Activated naive CD8-positive, alpha-beta T cell treated with anti-CD3 and anti-CD28 coated beads, Interleukin-2, amount 10 ng/mL, durations not matched to agents 7 days and 5 days (primary cell): ENCODE measurements at places on chromosomes 16 and 17.
A peak's percentile ranks its signal among the peaks of the same experiment; 100 is the strongest.

- no peaks in the 10 kb centered on the region for H3K36me3 ChIP-seq
- H3K27ac ChIP-seq = no peak overlapping the region
- no peak for DNase-seq
- no peak overlapping the region for H3K4me3 ChIP-seq
- no peaks in the 10 kb centered on the region for H3K27me3 ChIP-seq
- H3K4me1 ChIP-seq = no peaks in the 10 kb centered on the region
Measured at GRCh38 chr16:53973021-53973420, 269.1 kb downstream of the FTO start.

DNA sequence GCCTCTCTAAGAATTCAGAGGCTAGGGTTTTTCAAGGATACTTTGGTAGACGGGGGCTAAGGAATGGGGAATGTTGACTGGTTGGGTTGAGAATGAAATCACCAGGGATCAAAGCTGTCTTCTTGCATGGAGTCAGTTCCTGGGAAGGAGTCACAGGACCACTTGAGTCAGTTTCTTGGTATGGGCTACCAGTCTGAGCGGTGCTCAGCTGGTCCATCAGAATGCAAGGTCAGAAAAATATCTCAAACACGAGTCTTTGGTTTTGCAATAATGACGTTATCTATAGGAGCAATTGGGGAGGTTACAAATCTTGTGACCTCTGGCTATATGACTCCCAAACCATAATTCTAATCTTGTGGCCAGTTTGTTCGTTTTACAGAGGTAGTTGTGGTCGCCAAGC lies 18.4 kb downstream of the CHD9NB start:
- H3K4me1 ChIP-seq = no peaks in the 10 kb centered on the region
- no peak overlapping the region for H3K27ac ChIP-seq
- DNase-seq = no peak

GRCh38 chr16:48541108-48541786 lies 68.7 kb downstream of the N4BP1 start:
- H3K27me3 ChIP-seq = no peaks in the 10 kb centered on the region
- H3K4me1 ChIP-seq = peaks cover 21% of the 10 kb centered on the region
- H3K36me3 ChIP-seq = peaks cover 10% of the 10 kb centered on the region

DNA sequence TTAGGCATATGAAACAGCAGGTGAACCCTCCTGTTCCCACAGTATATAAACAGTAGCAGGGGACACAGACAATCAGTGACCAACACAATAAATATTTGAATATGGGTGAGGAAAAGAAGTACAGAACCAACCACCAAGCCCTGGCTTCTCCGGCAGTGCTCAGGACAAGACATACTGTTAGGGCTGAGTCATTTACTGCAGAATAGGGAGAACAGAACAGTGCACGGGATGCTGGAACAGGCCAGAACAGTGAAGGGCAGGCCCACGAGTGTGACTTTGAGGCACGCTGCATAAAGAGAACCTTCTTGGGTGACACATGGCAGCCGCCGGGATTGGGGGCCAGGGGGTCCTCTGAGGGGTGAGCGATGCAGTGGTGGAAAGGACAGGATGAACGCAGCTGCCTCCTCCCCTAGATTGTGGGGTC lies 160.4 kb downstream of the CMIP start:
- H3K27ac ChIP-seq = no peak overlapping the region
- H3K4me1 ChIP-seq = peaks cover 1% of the 10 kb centered on the region
- no peak overlapping the region for H3K4me3 ChIP-seq
- peaks cover 2% of the 10 kb centered on the region for H3K36me3 ChIP-seq

- no peaks in the 10 kb centered on the region for H3K27me3 ChIP-seq
- no peaks in the 10 kb centered on the region for H3K4me1 ChIP-seq
- no peak for DNase-seq
- no peak overlapping the region for H3K27ac ChIP-seq
Measured at GRCh38 chr17:9676084-9676483, 30.8 kb downstream of the USP43 start.

- no peak for DNase-seq
- H3K4me1 ChIP-seq = peaks cover 10% of the 10 kb centered on the region
- H3K27me3 ChIP-seq = peaks cover 32% of the 10 kb centered on the region
Measured at GRCh38 chr17:80494547-80494946, 18.1 kb upstream of the NPTX1 start.

GRCh38 chr17:45235416-45236281 lies 14.0 kb downstream of the FMNL1 start:
- H3K27ac ChIP-seq = peak overlapping the region; percentile 74
- peaks cover 43% of the 10 kb centered on the region for H3K4me1 ChIP-seq
- H3K36me3 ChIP-seq = peaks cover 37% of the 10 kb centered on the region

- no peak for DNase-seq
- H3K36me3 ChIP-seq = no peaks in the 10 kb centered on the region
- H3K27ac ChIP-seq = no peak overlapping the region
- no peaks in the 10 kb centered on the region for H3K27me3 ChIP-seq
- H3K4me1 ChIP-seq = peaks cover 6% of the 10 kb centered on the region
- no peak overlapping the region for H3K4me3 ChIP-seq
Measured at GRCh38 chr17:81090361-81091136, 55.6 kb downstream of the BAIAP2 start.

GRCh38 chr17:58084317-58084981 lies 1.2 kb downstream of the DYNLL2 start:
- peak overlapping the region; percentile 86 for H3K4me3 ChIP-seq
- peak overlapping the region; percentile 78 for H3K27ac ChIP-seq
- peaks cover 34% of the 10 kb centered on the region for H3K4me1 ChIP-seq
- peaks cover 11% of the 10 kb centered on the region for H3K27me3 ChIP-seq
- peak; percentile 54 for DNase-seq
- peaks cover 15% of the 10 kb centered on the region for H3K36me3 ChIP-seq

DNA sequence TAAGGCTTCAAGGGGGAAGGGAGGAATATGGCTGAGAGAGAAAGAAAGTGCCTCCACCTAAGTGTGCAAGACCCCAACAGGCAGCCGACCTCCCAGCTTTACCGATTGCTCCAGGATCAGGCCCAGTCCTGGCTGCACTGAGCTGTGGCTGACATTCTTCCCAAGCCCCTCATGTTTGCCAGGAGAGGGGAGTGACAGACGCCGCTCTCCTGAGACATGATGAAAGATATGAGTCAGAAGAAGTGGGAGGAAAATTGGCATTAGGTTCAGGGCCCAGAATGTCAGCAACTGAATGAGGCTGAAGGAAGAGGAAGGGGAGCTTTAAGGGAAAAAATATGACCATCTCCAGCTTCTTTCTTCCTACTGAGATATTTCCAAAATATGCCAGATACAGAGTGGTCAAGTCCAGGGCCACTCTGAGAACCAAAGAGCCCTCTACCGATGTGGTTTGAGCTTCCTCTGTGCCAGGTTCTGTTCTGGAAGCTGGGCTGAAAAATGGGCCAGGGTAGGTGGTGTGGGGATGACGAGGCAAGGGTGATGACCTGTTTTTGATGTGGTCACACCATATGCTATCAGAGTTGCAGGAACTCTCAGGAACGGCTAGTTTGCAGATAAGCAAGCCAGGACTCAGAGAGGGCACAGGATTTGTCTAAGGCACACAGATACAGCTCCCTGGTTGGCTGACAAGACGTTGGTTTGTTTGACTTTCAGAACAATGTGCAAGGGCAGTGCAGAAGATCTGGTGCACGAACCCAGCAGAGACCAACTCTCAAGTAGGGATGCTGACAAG lies 176.7 kb downstream of the SOX9 start:
- H3K27me3 ChIP-seq = no peaks in the 10 kb centered on the region
- H3K36me3 ChIP-seq = no peaks in the 10 kb centered on the region
- no peak for DNase-seq

GRCh38 chr16:12539185-12539929 lies 264.3 kb downstream of the CPPED1 start:
- H3K36me3 ChIP-seq = peaks cover 4% of the 10 kb centered on the region
- no peaks in the 10 kb centered on the region for H3K27me3 ChIP-seq
- no peak overlapping the region for H3K4me3 ChIP-seq
- H3K27ac ChIP-seq = peak overlapping the region; percentile 1
- no peak for DNase-seq

DNA sequence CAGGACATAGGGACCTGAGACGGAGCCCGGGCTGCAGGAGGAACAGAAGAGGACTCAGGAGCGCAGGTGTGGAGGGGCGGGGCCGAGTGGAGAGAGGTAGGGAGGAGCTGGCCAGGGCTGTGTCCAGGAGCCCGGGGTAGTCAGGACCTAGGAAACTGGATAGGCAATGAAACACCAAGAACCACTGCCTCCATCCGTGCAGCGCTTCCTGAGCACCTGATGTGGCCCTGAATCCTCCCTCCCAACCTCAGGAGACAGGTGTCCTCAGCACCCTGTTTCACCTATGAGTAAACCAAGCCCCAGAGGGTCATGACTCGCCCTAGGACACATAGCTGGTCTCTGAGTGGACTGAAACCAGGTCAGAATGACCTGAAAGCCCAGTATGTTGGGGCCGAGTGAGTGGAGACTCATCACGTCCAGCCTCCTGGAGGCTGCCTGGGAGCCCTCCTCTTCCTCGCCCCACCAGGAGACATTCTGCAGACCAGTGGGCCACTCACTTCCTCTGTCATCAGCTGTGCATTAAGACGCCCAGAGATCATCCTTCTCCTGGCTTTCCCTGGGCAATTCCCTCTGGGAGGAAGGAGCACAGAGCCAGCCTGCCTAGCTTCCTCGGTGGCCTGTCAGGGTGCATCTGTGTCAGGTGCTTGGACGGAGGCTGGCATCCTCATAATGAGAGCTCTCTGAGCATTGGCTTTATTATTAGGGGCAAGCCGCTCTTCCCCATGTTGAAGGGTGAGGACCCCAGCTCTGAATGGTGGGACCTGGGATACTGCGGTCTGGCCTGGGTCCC lies 72.8 kb downstream of the SCNN1B start:
- no peaks in the 10 kb centered on the region for H3K4me1 ChIP-seq
- H3K36me3 ChIP-seq = no peaks in the 10 kb centered on the region
- H3K27ac ChIP-seq = no peak overlapping the region
- H3K4me3 ChIP-seq = no peak overlapping the region

- no peak for DNase-seq
- H3K4me1 ChIP-seq = peaks cover 4% of the 10 kb centered on the region
- no peaks in the 10 kb centered on the region for H3K27me3 ChIP-seq
- no peak overlapping the region for H3K27ac ChIP-seq
- H3K4me3 ChIP-seq = peak overlapping the region; percentile 1
- no peaks in the 10 kb centered on the region for H3K36me3 ChIP-seq
Measured at GRCh38 chr16:27748868-27749546, 199.1 kb downstream of the KATNIP start.

- DNase-seq = no peak
- H3K36me3 ChIP-seq = no peaks in the 10 kb centered on the region
- peaks cover 2% of the 10 kb centered on the region for H3K27me3 ChIP-seq
Measured at GRCh38 chr16:82439678-82440293, 187.0 kb upstream of the CDH13 start.

- no peak for DNase-seq
- H3K4me3 ChIP-seq = peak overlapping the region; percentile 97
- H3K27me3 ChIP-seq = peaks cover 36% of the 10 kb centered on the region
- H3K27ac ChIP-seq = peak overlapping the region; percentile 95
Measured at GRCh38 chr17:42744283-42744805, 496 bp downstream of the EZH1 start.

DNA sequence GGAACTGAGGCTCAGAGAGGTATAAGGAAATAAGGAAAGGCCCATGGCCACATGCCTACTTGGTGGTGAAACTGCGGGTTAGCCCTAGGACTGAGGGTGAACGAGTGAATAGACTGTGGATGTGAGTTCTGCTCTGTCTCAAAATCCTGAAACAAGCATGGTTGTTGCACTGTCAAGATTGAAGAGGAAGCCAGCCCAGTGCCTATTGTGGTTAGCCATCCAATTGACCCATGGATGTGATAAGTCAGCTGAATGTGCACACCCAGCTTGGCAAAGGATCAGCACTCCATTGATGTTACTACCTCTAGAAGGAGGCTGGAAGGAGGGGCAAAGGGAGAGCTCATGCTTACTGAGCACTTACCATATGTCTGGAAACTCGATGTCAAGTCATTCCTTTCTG lies 4.5 kb downstream of the TMEM114 start:
- no peaks in the 10 kb centered on the region for H3K36me3 ChIP-seq
- no peak overlapping the region for H3K4me3 ChIP-seq
- DNase-seq = no peak
- H3K4me1 ChIP-seq = peaks cover 4% of the 10 kb centered on the region
- H3K27me3 ChIP-seq = peaks cover 36% of the 10 kb centered on the region
- H3K27ac ChIP-seq = no peak overlapping the region

- no peak overlapping the region for H3K4me3 ChIP-seq
- H3K36me3 ChIP-seq = peaks cover 24% of the 10 kb centered on the region
- no peak for DNase-seq
Measured at GRCh38 chr17:64147110-64148016, 17.4 kb upstream of the ERN1 start.

GRCh38 chr16:68100488-68100887 lies 15.3 kb downstream of the NFATC3 start:
- peaks cover 45% of the 10 kb centered on the region for H3K36me3 ChIP-seq
- H3K4me1 ChIP-seq = peaks cover 39% of the 10 kb centered on the region
- H3K27ac ChIP-seq = peak overlapping the region; percentile 70
- no peaks in the 10 kb centered on the region for H3K27me3 ChIP-seq
- no peak overlapping the region for H3K4me3 ChIP-seq

- H3K36me3 ChIP-seq = no peaks in the 10 kb centered on the region
- no peak overlapping the region for H3K4me3 ChIP-seq
- no peak for DNase-seq
- peaks cover 28% of the 10 kb centered on the region for H3K4me1 ChIP-seq
Measured at GRCh38 chr17:50181144-50181543, 15.3 kb downstream of the SGCA start.

GRCh38 chr17:73156166-73156840 lies 8.5 kb upstream of the SSTR2 start:
- H3K27ac ChIP-seq = no peak overlapping the region
- no peak overlapping the region for H3K4me3 ChIP-seq
- no peaks in the 10 kb centered on the region for H3K36me3 ChIP-seq
- DNase-seq = peak; percentile 73
- peaks cover 8% of the 10 kb centered on the region for H3K4me1 ChIP-seq

- peak overlapping the region; percentile 28 for H3K4me3 ChIP-seq
- H3K4me1 ChIP-seq = peaks cover 24% of the 10 kb centered on the region
- H3K27me3 ChIP-seq = no peaks in the 10 kb centered on the region
- H3K36me3 ChIP-seq = peaks cover 21% of the 10 kb centered on the region
- H3K27ac ChIP-seq = peak overlapping the region; percentile 34
Measured at GRCh38 chr17:29563816-29564215, 3.0 kb downstream of the ABHD15 start.
